ENCODE measurements at places on chromosomes 7 and 10. TPM values are rescaled to one million over a fixed set of nuclear protein-coding genes. Genes with fewer than 3 reads are reported as not detected.

PLXDC2 gene
- polyA plus RNA-seq: 11.9 TPM

GNAI1 gene
- 41.9 TPM for polyA plus RNA-seq

DNA sequence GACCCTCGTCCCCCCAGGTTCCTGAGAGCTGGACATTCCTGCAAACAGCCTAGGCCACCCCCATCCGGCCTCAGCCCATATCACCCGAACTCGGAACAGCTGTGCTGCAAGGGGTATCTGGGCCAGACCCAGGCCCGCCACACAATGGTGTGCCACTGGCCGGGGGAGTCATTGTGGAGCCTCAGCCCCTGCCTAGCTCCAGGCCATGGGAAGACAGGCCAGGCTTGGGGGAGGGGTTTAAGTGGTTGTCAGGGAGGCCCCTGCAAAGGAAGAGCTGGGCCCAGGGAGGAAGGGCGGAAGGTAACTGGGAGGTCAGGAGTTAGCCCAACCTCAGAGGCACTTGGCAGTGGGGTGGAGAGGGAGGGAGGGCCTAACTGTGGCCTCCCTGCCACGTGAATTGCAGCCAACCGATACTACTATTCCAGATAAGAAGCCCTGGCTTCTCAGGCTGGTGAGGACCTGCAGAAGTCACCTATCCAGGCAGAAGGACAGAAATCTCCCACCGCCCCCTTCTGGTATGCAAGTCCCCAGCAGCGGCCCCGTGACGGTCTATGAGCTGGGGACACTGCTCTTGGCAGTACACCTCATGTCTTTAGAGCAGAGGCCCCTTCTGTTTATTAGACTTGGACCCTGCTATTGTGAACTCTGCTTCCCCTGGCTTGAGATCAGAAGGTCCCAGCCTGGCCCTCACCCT lies 26.8 kb downstream of the VSIR start:
- DNase-seq: peak; percentile 82

DNA sequence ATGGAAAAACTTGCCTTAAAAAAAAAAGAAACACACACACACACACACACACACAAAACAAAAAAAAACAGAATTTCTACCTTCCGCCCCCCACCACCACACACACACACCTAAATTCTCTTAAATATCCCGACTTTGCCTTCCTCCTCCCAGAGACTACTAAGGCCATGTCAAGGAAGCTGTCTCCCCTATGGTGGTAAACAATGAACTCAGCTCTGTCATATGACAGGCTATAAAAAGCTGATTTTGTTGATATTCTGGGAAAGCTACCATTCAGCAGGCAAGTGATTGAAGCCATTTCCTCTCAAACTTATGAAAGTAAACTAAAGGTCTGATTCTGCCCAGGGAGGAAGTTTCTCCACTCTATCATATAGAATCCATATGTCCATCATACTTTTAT lies 471.0 kb downstream of the GFRA1 start:
- DNase-seq: peak; percentile 19

- no peak for DNase-seq
Observed at GRCh38 chr7:131949659-131950058, 393.2 kb upstream of the PODXL start.

GRCh38 chr10:18400201-18400905 lies 251.0 kb downstream of the NSUN6 start:
- peak; percentile 76 for DNase-seq

DNA sequence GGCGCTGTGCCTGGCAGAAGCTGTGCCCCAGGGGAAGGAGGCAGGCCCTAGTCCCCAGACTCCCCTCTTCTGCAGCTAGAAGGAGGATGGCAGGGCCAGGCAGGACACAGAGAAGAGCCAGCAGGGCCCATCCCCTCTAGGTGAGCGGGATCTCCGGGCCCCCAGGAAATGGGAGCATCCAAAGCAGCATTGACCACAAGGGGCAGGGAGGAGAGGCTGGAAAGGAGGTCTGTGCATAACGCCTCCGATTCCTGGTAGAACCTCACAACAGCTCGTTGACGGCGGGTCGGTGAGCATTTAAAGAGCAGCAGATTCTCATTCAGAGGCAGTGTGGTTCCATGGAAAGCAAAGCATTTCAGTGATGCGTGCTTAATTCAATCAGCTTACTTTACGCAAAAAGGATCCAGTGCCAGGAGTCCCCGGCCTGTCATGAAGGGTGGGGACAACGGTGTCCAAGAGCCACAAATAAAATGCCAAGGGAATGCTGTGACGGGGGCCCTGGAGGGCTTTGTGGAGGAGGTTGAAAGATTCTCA lies 41.0 kb downstream of the CLRN3 start:
- no peak for DNase-seq

DNA sequence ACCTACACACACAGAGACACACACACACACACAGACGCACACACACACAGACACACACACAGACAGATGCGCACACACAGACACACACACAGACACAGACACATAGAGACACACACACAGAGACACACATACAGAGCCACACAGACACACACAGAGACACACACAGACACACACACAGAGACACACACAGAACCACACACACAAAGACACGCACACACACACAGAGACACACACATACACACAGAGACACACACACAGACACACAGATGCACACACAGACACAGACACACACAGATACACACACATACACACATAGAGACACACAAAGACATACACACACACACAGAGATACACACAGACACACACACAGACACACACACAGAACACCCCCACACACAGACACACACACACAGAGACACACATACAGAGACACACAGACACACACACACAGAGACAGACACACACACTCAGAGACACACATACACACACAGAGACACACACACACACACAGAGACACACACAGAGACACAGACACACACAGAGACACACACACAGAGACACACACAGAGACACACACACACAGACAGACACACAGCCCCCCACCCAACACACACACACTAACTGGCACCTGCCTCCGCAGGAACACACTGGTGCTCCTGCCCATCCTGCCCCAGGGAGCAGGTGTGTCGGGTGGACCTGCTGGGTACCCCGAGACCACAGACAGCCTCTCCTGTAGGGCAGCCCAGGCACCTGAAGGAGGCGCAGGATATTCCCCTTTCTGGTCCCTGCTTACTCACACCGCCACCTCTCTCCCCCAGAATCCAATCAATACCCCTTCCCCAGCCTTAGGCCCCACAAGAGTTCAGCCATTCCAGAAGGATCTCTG lies 5.4 kb upstream of the FZD9 start:
- no peak for DNase-seq

DNA sequence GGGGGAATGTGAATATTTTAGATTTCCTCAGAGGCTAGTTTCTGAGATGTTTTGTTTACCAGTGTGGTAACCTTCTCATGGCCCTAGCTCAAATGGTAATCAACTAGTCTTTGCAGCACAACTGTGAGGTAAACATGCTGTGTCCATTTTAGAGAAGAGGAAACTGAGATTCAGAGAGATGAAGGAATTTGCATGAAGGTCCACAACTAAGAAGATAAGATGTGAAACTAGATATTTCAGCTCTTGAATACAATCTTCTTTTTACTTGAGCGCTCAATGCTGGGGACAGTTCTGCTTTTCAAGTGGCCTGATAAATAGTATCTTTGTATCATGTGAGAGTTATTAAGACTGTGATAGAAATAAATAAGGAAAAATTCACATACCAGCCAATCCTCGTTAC lies 245.4 kb downstream of the AUTS2 start:
- no peak for DNase-seq

DNA sequence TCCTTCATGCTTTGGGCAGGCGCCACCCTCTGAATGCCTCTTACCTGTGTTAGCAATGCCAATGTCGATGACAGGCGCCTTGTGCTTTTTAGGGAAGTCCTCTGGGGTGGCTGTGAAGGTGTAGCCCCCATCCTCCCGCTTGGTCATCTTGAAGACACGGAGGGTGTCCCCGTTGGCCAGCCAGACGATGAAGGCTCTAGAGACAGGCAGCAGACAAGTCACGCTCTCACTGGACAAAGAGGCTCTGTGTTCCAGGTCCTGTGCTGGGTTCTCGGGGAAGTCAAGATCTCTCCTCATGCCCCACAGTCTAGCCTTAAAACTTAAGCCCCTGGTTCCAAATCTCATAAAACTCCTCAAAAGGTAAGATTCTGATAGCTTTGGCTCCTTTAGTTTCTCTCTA lies 5.1 kb downstream of the TBL2 start:
- DNase-seq: no peak
